ENCODE measurements at places on chromosomes 4 and X.

DNA sequence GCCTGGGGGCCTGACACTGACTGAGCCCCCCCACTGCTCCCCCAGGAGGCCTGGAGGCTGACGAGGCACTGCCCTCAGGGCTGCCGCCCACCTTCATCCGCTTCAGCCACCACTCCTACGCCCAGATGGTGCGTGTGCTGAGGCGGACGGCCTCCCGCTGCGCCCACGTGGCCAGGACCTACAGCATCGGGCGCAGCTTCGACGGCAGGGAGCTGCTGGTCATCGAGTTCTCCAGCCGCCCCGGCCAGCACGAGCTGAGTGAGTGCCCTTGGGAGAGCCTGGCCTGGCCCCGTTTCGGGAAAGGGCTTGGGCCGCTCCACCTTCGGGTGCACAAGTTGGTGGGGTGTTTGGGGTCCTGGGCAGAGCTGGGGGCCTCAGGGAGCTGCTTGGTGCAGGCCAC, 11.4 kb downstream of the CPZ start:
- ATAC-seq = no peak

DNA sequence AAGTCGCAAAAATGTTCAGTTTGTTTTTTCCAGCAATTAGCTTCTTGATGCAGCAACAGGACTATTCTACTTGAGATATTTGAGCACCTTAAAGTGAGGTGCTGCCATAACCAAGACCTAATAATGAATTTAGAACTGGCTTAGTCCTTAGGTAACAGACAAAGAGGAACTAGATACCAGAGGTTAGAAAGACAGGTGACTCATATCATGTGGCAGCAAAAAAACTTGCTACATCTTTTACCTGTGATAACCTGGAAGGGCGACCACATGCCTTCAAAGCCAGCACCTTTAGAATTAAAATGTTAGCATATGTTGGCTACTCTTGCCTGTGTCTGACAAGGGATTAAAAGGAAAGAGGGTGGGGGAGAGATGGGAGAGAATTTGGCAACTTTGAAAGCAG, 90.4 kb downstream of the ARHGAP6 start:
- ATAC-seq = no peak

DNA sequence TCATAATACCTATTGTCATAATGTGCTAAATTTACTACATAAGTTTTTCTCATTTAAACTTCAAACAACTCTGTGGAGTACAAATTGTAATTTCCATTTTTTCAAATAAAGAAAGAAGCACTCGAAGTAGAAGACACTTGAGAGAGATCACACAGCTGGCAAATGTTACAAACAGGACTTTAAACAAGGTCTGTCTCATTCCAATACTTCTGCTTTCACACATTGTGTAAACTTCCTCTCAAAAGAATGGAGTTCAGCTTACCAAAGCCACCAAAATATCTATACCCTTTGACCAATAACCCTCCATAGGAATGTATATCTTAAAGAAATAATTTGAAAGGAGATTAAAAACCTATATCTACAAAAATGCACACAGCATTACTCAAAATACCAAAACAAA, 88.3 kb downstream of the OPHN1 start:
- ATAC-seq = no peak

- ATAC-seq = no peak
These were observed 25.9 kb downstream of the ZNF721 start for GRCh38 chr4:472881-473569.

DNA sequence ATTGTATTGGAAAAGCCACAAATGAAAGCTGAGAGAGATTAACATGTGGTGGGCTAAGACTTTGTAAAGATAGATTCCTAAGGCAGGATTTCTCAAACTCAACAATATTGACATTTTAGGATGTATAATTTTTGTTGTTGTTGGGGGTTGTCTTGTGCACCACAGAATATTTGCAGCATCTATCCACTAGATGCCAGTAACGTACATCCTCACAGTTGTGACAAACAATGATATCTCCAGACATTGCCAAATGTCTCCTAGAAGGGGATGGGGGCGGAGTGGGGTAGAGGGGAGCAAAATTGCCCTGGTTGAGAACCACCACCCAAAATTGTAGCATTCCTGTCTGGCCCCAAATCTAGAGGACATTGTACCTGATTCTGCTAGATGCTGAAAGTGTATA, 14.7 kb upstream of the CBR4 start:
- no peak for ATAC-seq

DNA sequence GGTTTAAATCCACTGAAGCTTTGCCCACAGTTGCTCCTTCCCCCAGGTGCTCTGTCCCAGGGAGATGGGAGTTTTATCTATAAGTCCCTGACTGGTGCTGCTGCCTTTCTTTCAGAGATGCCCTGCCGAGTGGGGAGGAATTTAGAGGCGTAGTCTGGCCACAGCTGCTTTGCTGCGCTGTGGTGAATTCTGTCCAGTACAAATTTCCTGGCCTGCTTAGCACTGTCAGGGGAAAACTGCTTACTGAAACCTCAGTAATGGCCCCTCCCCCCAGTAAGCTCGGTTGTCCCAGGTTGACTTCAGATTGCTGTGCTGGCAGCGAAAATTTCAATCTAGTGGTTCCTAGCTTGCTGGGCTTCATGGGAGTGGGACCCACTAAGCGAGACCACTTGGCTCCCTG, 40.1 kb downstream of the UGT2B17 start:
- no peak for ATAC-seq

DNA sequence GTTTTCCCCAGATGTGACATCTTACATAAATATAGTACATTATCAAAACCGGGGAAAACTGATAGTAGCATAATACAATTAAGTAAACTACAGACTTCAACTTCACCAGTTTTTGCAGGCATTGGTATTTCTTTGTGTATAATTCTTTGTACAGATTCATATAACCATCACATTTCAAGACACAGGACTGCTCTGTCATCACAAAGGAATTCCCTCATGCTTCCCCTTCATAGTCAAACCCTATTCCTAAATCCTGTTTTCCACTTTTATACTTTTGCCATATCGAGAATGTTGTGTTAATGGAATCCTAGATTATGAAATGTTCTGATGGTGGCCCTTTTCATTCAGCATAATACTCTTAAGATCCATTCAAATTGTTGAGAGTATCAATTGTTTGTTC, 36.0 kb downstream of the STIM2 start:
- ATAC-seq = no peak

- ATAC-seq = no peak
These were observed at the start of gene TRIML2 for GRCh38 chr4:188109157-188109755. Gene TRIML2, minus strand, starts transcription at chr4:188109603. Its CDS starts 4,235 bp downstream, at chr4:188105368.

DNA sequence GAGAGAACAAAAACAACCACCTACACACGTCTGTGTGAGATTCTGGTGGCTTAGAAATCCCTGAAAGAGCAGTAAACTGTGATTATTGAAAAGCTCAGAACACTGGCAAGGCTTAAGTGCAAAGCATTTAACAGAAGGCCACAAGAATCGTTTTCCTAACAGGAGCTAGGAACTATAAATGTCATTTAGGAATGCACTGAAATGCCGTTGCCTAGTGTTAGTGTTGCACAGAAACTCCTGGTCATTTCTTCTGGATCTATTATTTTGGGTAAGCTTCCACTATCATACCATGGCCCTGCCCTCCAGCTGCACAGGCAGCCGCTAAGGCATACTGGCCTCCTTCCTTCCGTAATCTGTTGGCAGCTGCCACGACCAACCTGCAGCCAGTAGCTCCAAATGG, 923.2 kb downstream of the NLGN4X start:
- no peak for ATAC-seq

DNA sequence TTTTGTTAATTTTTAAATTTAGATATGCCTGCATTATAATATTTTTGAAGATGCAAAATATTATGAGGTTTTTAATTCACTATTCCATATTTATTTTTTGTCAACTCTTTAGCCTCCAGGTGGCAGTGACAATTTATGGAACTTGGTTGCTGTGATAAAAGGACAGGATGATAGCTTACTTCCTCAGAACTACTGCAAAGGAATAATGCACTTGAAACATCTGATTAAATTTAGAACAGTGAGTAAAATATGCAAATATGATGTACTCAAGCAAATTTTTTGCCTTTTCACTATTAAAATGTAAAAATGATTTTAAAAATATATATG, 45.1 kb downstream of the SPATA4 start:
- ATAC-seq = no peak

- ATAC-seq = no peak
These were observed 146.6 kb upstream of the TBL1X start for GRCh38 chrX:9318213-9318612.

GRCh38 chr4:16133406-16133805, 49.6 kb upstream of the PROM1 start:
- no peak for ATAC-seq

DNA sequence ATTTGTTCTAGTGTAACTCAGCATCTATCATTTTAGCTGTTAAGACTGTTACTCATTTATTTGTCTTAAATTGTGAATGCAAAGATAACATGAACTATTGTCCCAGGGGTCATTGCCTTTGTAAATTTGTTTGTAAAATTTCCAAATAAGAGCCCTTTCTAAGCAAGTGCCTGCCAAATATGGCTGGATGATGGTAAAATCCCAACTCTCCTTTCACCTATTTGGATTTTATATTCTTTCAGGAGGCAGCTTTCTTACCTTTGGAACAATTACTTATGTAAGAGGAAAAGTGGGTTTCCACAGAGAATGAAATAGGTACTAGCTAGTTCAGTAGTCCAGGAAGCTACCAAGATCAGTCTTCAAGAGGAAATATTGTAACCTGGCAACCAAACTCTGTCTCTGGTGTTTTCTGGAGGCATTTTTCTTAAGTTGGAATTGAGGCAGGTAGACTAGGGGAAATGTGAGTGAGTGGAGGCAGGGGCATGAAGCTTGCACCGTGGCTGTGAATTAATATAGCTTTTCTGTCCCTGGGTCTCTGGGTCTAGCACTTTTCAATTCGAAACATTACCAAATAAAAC, 363.0 kb upstream of the ZCCHC13 start:
- no peak for ATAC-seq

- ATAC-seq = peak; percentile 65
These were observed 80.2 kb downstream of the CRMP1 start for GRCh38 chr4:5812506-5813229.

- no peak for ATAC-seq
These were observed 68.4 kb downstream of the MFAP3L start for GRCh38 chr4:169957785-169958184.

- ATAC-seq = no peak
These were observed 1.2 kb downstream of the ATP11C start for GRCh38 chrX:139931646-139932072.

GRCh38 chrX:22186165-22186564, 86.5 kb upstream of the CBLL2 start:
- ATAC-seq = no peak

DNA sequence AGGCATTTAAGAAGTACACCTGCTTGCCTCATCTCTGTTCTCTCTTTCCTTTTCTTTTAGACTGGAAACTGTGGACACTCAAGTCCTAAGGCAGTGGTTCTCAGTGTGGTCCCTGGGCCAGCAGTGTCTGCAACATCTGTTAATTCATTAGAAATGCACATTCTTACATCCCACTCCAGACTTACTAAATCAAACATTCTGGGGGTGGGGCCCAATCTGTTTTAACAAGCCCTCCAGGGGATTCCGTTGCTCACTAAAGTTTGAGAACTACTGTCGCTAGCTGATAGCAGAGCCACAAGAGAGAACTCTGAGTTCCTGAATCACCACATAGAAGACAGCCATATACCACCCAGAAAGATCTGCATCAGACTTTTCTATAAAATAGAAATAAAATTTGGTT, 430.6 kb downstream of the BCOR start:
- no peak for ATAC-seq

GRCh38 chr4:159206427-159206871, 103.6 kb downstream of the RAPGEF2 start:
- ATAC-seq = no peak

GRCh38 chr4:146255463-146255862, 41.1 kb downstream of the REELD1 start:
- no peak for ATAC-seq

GRCh38 chr4:95898226-95898625, 58.3 kb downstream of the PDHA2 start:
- ATAC-seq = no peak

GRCh38 chrX:49838374-49838773, 9.3 kb downstream of the PAGE4 start:
- ATAC-seq = no peak

DNA sequence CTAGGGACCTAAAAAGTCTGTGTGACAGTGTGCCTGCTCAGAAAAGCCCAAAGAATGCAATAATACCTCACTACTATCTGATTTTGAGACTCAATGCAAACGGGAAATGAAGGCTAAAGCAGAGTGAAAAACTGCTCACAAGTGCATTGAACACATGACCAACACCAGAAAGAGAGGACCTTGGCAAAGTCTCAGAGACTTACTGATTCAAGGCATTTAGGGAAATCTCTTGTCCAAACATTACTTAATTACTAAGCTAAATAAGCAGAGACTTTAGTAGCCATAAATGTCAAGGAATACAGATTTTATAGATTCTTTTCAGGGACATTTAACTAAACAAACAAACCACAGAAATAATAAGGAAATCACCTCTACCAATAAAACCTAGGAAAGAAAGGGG, 916.0 kb downstream of the FSTL5 start:
- no peak for ATAC-seq

GRCh38 chrX:51182545-51182944, 150.1 kb upstream of the NUDT10 start:
- no peak for ATAC-seq
